Fibroblast of the aortic adventitia (primary cell): ENCODE measurements at places on chromosomes 12 and 14. TPM values are rescaled to one million over a fixed set of nuclear protein-coding genes. Genes with fewer than 3 reads are reported as not detected.

MMP17 gene
- total RNA-seq, result 4.1 and 5.6 TPM in 2 replicates

TAS2R8 gene
- total RNA-seq, result 0.45 TPM in 1 of 2 replicates, not detected in the other

FBXW8 gene
- 6.6 and 11.2 TPM in 2 replicates for total RNA-seq

GRCh38 chr12:130791629-130792028 lies 47.4 kb downstream of the STX2 start:
- no peak for DNase-seq

GRCh38 chr12:106651552-106651951 lies 68.7 kb downstream of the RFX4 start:
- DNase-seq, result no peak

GRCh38 chr14:99239661-99240092 lies 32.3 kb downstream of the BCL11B start:
- DNase-seq, result no peak

DNA sequence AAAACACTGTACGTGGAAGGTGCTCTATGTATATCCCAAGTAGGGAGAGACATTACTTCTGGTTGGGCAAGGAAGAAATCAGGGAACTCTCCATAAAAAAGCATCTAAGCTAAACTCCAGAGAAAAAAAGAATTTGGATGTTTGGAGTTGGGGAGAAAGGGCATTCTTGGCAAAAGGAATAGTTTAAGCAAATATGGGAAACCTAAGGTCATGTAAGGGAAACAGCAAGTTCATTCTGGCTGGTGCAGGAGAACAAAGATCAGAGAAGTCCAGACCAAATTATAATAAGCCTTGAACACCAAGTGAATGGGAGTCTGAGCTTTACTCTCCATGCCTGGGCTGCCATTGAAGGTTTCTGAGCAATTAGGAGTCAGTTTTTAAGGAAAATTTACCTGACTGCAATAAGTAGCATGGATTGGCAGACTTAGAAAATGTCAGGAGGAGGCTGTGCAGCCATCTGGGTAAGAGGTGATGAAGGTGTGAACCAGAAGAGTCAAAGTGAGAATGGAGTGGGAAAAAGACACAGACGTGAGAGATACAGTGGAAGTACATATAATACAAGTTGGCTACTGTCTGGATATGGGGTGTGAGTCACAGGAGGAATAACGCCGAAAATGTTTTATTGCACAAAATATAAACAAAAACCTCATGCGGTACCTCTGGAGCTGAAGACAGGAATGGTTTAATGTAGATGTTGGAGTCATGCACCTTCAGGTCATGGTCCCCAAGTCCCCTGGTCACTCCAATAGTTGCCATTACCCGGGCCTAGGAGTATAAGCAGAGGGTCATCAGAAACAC lies 222.6 kb downstream of the MON2 start:
- DNase-seq, result no peak

- DNase-seq, result no peak
Observed at GRCh38 chr12:125184213-125184967, 119.2 kb downstream of the AACS start.

DNA sequence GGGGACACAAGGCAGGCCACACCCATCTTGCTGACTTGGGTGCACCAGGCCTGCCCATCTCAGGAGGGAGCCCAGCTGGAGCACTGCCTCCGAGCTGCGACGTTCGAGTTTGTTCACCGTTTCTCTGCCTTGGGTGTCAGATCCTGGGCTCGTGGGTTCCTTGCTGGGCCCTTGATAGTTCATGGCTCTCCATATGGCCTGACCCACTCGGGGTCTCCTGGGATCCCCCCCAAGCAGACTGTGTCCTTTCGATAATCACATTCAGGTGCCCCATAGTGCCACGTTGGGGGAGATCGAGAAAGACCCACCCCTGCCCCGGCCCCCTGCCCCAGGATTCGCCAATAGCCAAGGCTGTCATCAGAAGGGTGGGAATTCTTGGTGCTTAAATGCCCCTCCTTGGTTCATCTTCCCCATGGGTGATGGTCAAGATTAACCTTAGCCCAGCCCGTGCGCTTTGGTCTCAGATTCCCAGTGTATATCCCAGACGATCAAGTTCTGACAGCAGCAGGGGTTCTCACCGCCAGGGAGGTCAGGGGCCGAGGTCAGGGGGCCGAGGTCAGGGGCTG lies 7.4 kb downstream of the RFLNA start:
- DNase-seq, result no peak

DNA sequence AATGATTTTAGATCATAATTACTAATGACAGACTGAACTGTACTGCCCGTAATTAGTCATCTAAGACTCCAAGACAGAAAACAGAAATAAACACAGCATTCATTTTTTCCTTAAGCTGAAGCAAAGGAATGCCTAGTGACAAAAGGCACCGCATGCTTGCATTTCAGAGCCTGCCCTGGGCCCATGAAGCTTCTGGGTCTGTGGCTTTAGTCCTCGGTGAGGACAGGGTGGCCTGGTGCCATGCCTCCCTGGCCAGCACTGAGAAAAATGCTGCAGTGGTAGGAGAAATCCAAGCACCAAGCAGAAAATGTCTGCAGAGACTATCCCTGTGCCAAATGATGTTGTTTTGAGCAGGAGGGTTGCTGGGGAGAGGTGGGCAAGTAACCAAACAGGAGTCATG lies 171.6 kb downstream of the CALM1 start:
- no peak for DNase-seq

GRCh38 chr14:91281346-91281745 lies 36.8 kb upstream of the GPR68 start:
- DNase-seq, result no peak

- peak; percentile 92 for DNase-seq
Observed at GRCh38 chr14:50045039-50045711, 71.2 kb downstream of the VCPKMT start.

DNA sequence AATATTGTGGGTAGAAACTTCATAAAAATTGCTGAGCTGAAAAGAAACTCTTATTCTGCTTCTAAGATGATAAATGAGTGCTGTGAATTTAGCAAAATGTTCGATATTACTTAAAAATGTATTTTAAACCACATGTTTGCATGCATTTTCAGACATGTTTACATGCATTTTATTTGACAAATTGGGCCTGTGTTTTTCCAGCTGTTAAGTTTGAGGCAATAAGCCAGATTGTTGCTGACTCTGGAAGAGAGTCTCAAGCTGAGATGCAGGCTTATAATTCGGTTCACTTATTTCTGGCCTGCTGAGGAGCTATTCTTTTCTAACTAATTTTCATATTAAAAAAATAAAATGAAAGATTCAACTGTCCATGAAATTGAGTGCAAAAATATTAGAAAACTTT lies 110.1 kb downstream of the SYNE2 start:
- no peak for DNase-seq

GRCh38 chr12:95169368-95169767 lies 47.9 kb downstream of the FGD6 start:
- DNase-seq, result peak; percentile 67

- no peak for DNase-seq
Observed at GRCh38 chr12:95622879-95623278, 71.6 kb upstream of the USP44 start.
